ENCODE measurements at places on chromosomes 6 and 20. TPM values are rescaled to one million over a fixed set of nuclear protein-coding genes. Genes with fewer than 3 reads are reported as not detected.

The NRSN1 gene
- not detected for total RNA-seq

GRCh38 chr20:18133962-18134361 lies 3.7 kb upstream of the KAT14 start:
- no peak for DNase-seq

DNA sequence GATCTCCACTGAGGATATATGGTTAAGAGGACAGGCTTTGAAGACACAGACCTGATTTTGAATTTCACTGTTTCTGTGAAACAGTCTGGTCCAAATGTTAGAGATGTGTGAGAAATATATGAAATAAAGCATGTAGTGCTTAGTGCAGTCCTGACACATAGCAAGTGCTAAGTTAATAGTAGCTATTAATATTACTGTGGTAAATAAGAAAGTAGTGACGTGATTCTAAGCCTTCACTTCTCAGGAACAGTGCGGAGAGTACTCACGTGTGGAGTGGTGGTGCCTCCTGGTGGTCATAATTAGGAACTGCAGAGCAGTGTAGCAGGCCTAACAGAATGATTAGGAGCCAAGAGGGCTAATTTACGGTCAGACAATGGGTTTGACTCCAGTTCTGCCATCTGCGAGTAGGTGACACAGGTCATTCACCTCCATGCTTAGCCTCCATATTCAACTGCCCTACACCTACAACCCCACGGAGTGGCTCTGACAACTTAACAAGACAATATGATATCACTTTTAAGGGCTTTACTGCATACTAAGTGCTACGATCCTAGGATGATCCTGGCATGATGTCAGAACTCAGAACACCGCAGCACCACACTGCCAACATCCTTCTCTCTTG lies 106.2 kb downstream of the JPH2 start:
- peak; percentile 53 for DNase-seq

DNA sequence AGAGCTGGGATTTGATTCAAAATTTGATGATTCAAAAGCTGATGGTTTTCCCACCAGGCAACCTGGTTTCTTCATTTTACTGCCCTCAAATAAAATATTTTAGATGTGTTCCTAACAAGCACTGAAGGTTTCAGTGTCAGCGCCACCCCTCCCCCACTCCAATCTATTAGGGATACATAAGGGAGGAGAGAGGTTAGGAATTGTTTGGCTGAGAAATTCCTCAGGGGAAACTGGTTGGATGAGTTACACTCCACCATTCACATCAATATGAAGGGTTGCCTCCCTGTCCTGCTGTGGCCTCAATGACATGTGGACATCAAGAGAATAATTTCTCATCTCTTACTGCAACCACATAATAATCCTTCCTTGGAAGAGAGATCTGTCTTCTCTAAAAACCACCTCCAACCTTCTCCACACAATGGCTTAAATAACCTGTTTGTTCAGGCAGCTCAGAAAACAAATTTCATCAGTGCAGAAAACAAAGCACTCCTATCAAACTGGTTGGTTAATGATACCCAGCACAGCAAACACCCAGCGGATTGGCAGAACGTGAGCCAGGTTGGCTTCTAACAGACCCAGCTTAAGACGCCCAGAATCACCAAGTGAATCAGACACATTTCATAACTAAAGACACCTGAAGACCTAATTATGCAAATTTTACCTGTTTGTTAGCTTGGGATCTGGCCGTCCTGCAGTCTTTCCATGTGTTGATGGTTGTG lies 136.0 kb upstream of the SGK1 start:
- DNase-seq: no peak

- no peak for DNase-seq
Measured at GRCh38 chr20:49669601-49670189, 44.0 kb downstream of the B4GALT5 start.

- peak; percentile 46 for DNase-seq
Measured at GRCh38 chr20:16615199-16615598, 42.0 kb upstream of the KIF16B start.

The CHD6 gene
- total RNA-seq: 44.7 TPM

Measured in astrocyte (in vitro differentiated cells and primary cell).